ENCODE measurements at places on chromosomes 3 and 15.
A peak's percentile ranks its signal among the peaks of the same experiment; 100 is the strongest.

GRCh38 chr3:19229086-19229485 lies 80.8 kb downstream of the KCNH8 start:
- no peak for DNase-seq

DNA sequence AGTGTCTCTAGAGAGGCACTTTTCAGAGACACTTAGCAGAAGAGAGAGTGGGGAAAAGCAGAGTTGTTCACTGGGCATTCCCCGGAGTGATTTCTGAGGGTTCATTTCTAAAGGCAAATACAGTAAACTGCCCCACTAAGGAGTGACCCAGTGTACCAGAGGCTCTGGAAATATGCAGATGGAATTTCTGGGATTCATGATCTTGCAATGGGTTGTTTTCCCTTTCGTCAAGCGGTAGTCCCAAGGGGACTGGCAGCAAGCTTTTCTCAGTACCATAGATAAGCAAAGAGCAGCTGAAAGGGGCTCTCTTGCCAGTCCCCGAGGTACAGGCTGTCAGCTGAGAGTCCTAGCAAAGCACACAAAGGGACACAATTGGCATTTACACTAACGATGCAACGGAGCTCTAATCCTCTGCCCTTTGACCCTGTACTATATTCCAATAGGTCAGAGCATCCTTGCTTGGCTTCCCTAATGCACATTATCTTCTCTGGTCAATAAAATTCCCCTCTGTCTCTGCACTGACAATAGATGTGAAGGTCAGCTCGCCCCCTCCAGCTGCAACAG lies 155.6 kb downstream of the SEMA6D start:
- no peak for DNase-seq

DNA sequence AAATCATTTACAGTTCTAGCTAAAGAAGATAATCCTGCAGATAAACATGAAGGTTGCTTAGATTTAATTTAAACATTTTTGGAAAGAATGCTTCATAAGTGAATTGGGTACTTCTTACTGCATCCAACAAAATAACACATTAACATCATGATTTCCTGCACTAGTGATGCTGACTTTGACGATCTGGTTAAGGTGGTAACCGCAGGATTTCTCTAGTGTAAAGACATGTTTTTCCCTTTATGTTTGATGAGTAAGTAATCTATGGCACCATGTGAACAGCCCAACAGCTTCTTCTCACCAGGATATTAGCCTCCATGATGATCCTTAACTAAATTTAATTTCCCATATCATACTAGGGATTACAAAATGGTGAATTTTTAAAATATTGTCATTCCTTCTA lies 14.1 kb downstream of the SPPL2A start:
- no peak for DNase-seq

- DNase-seq, result no peak
Observed at GRCh38 chr3:177545964-177546363, 348.7 kb upstream of the TBL1XR1 start.

- DNase-seq, result peak; percentile 71
Observed at GRCh38 chr3:139797724-139798343, 120.1 kb upstream of the NMNAT3 start.

- no peak for DNase-seq
Observed at GRCh38 chr15:29859973-29860715, 37.9 kb upstream of the TJP1 start.

DNA sequence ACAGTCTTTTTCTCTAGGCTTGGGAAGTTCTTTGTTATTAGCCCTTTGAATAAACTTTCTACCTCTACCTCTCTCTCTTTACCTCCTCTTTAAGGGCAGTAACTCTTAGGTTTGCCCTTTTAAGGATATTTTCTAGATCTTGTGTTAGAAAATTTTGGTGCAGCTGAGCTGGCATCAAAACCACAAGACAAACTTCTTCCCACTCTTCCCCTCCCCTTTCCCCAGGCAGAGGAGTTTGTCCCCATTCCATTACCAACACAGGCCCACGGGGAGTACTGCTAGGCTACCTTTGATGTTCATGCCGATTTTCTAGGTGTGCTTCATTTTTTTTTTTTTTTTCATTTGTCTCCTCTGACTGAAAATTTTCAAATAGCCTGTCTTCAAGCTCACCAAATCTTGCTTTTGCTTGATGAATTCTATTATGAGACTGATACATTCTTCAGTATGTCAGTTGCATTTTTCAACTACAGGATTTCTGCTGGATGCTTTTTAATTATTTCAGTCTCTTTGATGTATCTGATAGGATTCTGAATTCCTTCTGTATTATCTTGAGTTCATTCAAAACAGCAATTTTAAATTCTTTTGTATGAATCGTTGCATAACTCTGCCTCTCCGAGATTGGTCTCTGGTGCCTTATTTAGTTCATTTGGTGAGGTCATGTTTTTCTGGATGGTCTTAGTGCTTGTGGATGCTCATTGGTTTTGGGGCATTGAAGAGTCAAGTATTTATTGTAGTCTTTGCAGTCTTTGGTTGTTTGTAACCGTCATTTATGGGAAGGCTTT lies 112.0 kb downstream of the UBE2E2 start:
- DNase-seq, result no peak

- no peak for DNase-seq
Observed at GRCh38 chr3:158742871-158743663, 10.8 kb upstream of the RARRES1 start.

- DNase-seq, result no peak
Observed at GRCh38 chr3:182172534-182172933, 460.8 kb downstream of the SOX2 start.

DNA sequence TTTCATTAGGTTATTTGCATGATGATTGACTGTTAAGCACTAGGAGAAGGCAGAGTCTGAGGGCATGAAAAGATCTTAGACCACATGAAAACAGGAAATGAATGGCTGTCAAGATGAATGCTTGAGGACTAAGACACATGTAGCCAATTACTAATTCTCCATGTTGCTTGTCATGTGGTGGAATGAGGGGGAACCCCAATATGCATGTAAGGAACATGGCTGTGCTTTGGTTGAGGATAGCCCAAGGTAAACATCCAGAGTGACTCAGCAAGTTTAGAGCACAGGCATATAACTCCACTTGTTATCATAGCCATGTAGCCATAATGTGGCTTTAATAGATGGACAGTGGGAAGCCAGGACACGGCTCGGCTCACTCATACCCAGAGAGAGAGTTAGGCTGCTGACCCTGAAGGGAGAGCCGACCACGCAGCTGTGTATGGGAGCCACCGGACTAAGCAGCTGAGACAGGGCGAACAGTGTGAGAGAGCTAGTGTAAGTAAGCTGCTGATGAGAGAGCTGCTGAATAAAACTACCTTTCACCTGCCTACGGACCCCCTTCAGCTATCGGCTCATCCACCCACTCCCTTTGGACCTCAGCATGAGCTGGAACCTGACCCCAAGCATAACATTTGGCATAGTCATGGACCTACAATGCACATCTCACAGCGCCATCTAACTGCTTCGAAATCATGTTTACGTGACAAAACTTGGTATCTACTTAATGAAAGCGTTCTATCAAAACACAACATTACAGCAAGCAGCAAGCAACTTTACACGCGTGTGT lies 37.6 kb downstream of the ANO10 start:
- DNase-seq, result no peak

DNA sequence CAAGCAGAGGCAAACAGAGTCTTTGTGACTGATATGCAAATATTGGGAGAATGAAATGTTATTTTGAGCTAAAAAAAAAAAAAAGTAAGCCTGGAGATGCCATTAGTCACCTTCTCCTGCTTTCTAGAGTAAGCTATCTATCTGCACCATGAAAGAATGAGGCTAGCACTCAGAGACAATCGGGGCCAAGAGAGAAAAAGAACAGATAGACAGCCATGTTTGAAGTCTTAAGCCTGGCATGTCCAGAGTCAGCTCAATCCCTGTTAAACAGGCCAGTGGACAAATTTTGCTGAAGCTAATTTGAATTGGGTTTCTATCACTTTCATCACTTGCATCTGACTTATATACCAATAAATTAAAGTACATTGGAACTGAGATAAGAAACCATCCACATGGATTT lies 204.4 kb downstream of the SLC9A9 start:
- no peak for DNase-seq

DNA sequence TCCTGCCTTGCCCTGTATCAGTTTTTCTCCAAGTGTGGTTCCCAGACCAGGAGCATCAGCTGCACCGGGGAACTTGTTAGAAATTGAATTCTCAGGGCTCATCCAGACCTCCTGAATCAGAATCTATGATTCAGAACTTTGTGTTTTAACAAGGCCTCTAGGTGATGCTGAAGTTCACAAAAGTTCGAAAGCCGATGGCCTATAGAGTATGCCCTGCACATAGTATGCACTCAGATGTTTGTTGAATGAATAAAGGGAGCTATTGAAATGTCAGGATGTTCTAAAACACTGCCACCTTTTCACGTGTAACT lies 664 bp upstream of the LARP6 start:
- DNase-seq, result no peak

DNA sequence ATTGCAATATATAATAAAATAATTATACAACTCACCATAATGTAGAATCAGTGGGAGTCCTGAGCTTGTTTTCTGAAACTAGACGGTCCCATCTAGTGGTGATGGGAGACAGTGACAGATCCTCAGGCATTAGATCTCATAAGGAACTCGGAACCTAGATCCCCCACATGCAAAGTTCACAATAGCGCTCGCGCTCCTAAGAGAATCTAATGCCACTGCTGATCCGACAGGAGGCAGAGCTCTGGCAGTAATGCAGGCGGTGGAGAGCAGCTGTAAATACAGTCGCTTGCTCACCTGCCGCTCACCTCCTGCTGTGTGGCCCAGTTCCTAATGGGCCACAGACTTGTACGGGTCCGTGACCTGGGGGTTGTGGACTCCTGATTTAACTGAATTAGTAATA lies 87.8 kb downstream of the P3H2 start:
- no peak for DNase-seq

DNA sequence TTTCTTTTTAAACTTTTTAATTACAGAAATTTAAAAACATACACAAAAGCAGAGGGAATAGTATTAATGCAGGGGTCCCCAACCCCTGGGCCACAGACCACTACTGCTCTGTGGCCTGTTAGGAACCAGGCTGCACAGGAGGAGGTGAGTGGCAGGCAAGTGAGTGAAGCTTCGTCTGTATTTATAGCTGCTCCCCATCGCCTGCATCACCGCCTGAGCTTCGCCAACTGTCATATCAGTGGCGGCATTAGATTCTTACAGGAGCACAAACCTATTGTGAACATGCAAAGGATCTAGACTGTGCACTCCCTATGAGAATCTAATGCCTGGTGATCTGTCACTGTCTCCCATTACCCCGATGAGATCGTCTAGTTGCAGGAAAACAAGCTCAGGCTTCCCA lies 22.4 kb downstream of the CCR9 start:
- no peak for DNase-seq

DNA sequence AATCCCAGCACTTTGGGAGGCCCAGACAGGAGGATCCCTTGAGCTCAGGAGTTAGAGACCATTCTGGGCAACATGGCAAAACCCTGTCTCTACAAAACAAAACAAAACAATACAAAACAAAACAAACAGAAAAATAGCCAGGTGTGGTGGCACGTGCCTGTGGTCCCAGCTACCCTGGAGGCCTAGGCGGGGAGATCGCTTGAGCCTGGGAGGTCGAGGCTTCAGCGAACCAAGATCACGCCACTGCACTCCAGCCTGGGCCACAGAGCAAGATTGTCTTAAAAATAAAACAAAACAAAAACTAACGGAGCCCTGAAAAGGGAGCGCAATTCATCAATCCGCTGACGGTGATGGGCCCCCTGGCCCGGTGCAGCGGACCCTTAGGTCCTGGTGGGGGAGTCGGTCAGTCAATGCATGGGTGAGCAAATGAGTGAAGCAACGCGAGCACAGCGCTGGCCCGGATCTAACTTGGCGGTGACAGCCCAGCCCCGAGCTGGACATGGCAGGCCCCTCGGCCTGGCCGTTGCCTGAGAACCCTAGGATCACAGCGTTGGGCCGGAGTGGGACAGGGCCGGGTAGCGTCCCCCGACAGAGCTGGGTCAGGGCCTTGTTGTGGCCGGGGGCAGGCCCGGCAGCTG lies 52.4 kb upstream of the BLM start:
- DNase-seq, result peak; percentile 40

DNA sequence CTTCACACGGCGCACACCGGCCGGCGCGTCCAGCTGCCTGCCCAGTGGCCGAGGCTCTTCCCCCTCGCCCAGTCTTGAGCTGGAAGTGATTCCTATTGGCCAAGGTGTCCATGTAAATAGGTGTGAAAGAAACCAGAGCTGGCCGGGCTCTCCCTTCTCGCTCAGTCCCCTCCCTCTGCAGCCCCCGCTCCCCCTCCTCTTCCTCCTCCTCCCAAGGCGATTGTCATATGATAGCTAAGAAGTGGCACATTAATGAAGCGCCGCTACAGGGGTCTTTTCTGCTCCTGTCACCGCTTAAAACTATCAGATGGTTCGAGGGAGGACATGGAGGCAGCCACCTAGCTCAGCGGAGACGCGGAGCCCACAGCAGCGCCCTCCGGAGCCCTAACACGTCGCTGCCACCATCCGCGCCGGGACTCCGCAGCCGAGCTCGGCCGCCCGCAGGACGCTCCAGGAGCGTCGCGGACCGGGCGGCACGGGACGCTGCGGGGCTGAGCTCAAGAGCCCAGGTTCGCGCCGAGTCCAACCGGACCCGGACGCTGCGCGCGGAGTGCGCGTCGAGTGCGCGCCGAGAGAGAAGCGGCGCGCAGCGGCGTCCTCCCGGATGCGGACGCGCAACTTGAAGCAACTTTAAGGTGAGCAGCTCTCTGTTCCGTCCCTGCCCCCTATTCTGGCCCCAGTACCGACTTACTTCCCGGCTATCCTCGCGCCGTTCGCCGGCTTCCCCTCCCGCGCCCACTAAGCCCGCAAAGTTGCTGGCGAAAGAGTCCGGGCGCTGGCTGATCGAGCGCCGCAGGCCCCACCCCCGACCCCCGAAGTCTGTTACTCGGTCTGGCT lies at the start of gene FOXB1:
TSS of gene FOXB1 (plus strand) at position 303 of the 837 bp plus-strand sequence. CDS start 653 bp downstream, outside the sequence.
- no peak for DNase-seq

GRCh38 chr15:29056839-29057450 lies 171.2 kb downstream of the APBA2 start:
- DNase-seq, result no peak

DNA sequence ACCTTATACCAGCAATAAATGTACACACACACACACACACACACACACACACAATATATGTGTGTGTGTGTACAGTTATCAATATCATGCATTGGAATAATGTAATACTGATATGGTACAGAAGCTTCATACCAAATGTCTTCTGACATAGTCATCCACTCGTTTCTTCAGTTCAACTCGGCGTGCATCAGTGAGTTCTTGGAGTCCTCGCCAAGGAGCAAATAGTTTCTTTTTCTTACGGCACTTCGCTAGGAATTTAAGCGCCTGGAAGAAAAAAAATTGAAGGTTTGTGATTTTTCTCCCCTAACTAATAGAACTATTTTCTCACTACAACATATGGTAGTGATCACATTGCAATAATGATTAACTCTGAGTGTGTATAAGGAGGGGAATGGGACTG lies 32.1 kb upstream of the GOLGB1 start:
- no peak for DNase-seq

- DNase-seq, result no peak
Observed at GRCh38 chr3:135992072-135992471, 26.5 kb downstream of the PPP2R3A start.

DNA sequence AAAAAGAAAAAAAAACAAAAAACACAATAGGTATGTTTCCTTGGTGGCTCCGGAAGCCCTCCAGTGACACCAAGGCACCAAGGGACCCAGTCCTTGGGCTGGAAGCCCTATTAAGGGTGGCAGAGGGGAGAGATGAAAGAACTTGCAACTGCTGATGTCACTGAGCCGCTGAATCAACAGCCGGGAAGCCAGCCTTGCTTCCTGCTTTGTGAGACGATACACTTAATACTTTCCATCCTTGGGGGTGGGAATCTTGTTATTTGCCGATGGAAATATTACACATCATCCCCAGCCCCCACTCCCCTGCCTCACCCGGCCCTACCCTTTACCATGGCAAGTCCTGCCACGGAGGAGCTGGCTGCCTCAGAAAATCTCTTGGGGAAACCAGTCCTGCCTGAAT lies 5.6 kb upstream of the ISLR2 start:
- no peak for DNase-seq

Measured in ovary (tissue), 10 donors.